ENCODE measurements at places on chromosomes 4 and X.

DNA sequence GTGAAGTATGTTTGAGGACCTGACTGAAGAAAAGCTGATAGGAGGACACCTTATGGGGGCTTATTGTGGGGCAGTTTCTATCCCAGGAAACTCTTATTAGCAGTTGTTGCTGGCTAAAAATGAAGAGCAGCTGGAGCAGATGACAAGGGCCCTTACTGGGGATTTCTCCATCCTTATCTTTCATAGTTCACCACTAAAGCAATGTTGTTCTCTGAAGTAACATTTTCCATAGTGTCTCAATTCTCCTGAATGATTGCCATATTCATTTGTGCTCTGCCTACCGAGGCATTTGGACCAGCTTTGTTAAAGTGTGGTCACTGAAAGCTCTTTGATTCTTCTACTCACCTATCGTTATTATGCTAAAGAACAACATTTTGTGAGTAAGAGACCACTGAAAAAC, 7.7 kb downstream of the ENOX2 start:
- no peak for DNase-seq

- DNase-seq, result no peak
Observed at GRCh38 chr4:158169931-158170690, 2.7 kb downstream of the GASK1B start.

DNA sequence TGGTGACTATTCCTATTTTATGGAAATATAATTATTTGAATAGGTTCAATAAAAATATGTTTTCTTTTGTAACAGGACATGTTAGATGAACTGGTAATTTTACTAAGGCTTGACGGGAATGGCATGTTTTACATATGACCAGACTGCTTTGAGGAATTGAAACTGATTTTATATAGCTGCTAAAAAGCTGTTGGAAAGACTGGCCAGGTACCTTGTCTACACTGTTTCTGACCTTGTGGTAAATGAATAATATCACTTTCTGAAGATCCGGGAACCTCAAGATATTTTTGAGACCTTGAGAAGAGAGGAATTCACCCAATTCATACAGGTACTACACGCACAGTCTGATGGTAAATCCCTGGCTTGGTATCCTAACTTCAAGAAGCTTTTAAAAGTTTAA, 42.1 kb upstream of the USP46 start:
- no peak for DNase-seq

DNA sequence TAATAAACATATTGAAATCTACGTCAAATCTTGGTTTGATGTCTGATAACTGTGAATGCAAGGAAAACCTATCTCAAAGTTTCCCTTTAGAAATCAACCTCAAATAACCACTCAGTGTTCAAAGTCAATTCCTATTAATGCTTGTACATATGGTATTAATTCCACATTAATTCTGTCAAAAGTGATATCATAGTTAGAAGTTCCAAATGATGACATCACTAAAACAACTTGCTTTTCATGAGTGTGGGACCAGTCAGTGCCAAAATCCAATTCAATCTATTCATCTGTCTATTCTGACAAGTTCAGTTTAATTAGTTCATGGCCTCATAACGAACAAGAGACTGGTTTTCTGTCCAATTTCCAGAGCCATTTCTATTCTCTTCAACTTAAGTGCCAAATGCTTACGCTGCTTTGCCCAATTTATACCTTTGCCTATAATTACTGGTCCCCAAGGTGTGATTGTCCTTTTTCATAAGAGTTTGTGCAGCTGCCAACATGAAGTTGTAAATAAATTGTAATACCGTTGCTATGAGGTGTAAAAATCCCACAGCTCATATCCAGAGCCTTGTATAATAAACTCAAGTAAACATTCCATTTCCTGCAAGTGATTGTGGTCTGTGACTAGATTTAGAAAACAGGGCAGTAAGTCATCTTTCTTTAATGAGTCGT, 476.2 kb downstream of the RAB28 start:
- DNase-seq, result no peak

- DNase-seq, result no peak
Observed at GRCh38 chr4:14844061-14844460, 158.2 kb upstream of the CPEB2 start.

GRCh38 chr4:93436000-93436626, 392.4 kb upstream of the ATOH1 start:
- no peak for DNase-seq

DNA sequence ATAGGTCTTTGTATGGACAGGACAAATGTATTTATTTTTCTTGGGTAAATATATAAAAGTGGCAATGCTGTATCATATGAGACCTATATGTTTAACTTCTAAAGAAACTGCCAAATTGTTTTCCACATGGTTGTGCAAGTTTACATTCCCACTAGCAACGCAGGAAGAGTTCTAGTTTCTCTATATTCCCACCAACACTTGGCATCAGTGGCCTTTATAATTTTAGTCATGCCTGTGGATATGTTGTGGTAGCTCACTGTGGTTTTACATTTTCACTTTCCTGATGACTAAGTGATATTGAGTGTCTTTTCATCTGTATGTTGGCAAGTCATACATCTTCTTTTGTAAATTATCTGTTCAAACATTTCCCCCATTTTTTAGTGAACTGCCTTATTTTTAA, 126.0 kb downstream of the EMCN start:
- DNase-seq, result peak; percentile 6

GRCh38 chrX:24144528-24144927, 5.0 kb upstream of the ZFX start:
- DNase-seq, result no peak

DNA sequence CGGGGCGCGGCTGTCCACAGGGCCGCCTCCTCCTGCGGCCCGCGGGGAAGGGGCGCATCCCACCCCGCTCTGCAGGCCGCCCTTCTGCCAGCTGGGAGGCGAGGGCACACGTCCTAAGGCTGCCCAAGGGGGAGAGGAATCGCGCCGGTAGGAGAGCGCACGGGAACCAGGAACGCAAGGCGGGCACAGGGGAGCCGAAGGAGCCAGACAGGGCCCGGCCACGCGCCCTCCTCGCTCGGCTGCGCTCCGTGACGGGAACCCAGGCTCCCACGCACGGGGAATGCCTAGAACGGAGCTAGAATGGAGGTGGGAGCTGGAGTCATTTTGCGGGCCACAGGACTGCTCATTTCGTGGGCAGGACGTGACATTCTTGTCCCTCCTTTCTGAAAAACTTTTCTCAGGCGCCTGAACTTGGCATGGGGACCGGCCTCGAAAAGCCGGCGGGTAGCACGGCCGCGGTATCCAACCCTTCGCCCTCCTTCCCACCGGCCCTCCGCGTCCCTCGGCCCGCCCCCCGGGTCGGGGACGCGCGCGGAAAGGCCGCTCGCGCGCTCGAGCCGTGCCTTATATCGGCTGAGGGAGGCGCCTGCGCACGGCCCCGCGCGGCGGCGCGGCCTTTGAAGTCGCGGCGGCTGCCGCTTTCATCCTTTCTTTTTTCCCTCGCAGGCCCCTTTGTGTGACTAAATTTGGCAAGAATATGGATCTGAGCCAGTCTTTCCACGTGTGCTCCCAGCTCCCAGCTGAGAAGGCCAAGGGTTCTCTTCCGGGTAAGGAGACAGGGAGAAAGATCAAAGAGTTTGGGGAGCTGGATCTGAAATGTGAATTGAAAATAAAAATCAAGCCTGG, 4.2 kb upstream of the LEF1 start:
- peak; percentile 12 for DNase-seq

- no peak for DNase-seq
Observed at GRCh38 chr4:154307451-154307850, 184.1 kb downstream of the DCHS2 start.

- peak; percentile 25 for DNase-seq
Observed at GRCh38 chrX:27915617-27916016, 65.6 kb downstream of the DCAF8L1 start.

DNA sequence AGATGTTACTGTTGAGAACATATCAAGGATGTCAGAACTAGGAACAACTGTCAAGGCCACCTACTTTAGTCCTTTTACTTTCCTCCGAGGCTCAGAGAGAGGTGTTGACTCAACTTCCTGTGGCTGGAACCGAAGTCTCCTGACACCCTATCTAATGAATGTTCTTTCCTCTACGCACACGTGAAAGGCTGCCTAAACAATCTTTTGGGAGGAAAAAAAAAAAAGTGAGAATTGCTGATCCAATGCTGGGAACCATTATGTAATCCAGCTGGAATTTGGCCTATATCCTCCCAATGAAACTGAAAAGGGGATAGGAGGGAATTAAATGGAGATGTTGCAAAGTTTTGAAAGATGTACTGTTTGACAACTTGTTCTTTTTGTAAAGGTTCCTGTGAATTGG, 8.3 kb upstream of the MAP7D3 start:
- DNase-seq, result no peak

DNA sequence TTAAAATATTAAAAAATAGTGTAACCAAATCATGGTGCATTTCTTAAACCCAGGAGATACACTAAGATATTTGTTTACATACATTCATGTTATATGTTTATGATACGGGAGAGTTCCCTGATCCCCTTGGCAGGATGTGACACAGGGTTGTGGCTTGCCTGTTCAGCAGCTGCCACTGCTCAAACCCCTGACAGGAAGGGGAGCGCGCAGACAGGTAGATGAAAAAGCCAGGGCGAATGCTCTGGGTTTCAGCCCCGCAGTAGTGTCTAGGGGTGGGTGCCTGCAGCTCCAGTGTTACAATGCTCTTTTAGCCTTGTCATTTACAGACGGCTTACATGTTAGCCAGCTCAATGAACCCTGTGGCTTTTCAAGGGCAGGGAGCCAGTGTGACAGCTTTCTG, 1343.8 kb upstream of the IGFBP7 start:
- DNase-seq, result no peak

DNA sequence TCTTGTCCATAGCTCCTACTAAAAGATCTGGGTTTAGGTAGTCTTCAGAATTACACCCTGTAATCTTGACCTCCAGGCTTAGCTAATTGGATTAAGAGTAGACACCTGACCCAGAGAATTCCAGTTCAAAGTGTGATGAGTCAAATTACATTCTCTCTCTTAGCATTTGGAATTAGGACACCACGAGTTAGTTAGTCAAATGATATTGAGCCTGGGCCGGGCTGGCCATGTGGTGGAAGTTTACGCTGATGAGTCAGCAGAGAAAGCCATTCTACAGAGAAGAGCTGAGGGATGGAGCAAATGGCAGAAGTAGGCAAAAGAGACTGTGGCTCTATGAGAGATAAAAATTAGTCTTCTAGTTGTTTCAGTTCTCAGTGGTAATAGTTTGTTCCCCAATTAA, 31.1 kb downstream of the CEP44 start:
- peak; percentile 45 for DNase-seq

GRCh38 chrX:39301036-39301435, 499.8 kb downstream of the MID1IP1 start:
- no peak for DNase-seq

GRCh38 chr4:53450773-53451172, 73.3 kb downstream of the FIP1L1 start:
- no peak for DNase-seq

DNA sequence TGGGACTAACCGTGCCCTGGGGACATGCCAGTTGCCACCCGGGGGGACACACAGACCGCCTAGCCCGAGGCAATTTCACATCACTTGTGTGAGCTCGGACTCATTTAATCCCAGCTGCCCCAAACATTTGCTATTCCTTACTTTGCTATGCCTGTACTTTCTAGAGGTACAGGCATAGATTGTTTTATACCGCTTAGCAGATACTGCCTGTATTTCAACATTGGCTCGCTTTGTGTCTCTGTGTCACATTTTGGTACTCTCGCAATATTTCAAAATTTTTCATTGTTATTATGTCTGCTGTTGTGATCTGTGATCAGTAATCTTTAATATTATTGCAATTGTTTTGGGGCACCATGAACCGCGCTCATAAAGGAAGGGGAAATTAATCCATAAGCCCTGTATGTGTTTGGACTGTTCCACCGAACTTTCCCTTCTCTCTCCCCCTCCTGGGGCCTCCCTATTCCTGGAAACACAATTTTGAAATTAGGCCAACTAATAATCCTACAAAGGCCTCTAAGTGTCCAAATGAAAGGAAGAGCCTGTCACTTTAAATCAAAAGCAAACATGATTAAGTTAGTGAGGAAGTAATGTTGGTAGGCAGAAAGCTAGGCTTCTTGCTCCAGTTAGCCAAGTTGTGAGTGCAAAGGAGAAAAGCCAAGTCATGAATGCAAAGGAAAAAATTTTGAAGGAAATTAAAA, 568 bp upstream of the CASP6 start:
- no peak for DNase-seq

DNA sequence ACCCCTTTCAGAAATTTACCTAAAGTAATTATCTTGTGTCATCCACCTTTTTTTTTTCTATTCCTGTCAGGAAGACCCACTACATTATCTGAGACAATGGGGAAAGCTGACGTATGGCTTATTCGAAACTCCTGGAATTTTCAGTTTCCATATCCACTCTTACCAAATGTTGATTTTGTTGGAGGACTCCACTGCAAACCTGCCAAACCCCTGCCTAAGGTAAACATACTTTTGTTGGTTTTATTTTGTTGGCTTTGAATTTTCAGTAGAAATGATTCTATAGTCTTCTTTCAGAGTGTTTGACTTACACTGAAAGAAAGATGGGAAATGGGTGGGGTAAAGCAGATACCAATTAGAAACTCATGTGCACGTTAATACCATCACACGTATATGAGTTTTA, 2.2 kb downstream of the UGT2B7 start:
- DNase-seq, result no peak

DNA sequence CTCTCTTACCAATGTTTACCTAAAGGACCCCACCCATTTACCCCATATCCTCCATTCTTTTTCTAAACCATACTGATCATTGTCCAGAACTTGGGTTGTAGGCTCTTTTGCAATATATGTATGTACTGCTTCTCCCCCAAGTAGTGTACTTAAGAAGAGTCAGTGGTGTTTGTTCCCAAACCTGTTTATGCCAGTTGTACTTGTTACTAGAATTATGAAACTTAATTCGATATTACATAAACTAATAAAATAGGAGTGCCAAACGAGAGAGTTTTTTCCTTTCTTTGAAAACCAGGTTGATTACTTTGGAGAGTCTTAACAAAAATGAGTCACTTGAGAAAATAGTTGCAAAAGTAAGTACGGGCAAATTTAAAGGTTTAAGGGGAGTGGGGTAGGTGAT, 96.3 kb downstream of the GEMIN8 start:
- DNase-seq, result no peak

GRCh38 chr4:68401231-68401630, 46.0 kb upstream of the TMPRSS11E start:
- DNase-seq, result no peak

- DNase-seq, result no peak
Observed at GRCh38 chr4:108311313-108311712, 142.6 kb upstream of the LEF1 start.

DNA sequence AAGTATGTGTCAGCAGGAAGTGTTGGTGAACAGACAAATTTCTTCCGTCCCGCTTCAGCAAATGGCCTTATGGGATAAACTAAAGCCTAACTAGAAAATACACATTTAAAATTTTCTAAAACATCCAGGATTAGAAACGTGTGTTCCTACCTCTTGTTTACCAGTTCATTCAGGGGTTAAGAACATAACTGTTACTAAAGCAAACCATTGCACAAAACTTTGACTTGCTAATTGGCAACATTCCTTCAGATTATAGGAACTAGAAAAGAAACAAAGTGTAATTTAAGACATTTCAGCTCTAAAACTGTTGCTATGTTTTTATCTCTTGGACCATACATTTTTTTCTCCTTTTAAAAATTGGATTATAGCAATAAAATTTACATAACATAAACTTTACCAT, 39.5 kb upstream of the CXCL13 start:
- DNase-seq, result no peak

Data from HFF-Myc (cell line).